ENCODE measurements at places on chromosomes 16 and 17.

- DNase-seq: no peak
Observed at GRCh38 chr16:27436921-27437650, 35.1 kb downstream of the IL21R start.

- DNase-seq: no peak
Observed at GRCh38 chr17:32943206-32943605, 15.3 kb downstream of the TMEM98 start.

- no peak for DNase-seq
Observed at GRCh38 chr16:49473773-49474172, 100.2 kb downstream of the C16orf78 start.

DNA sequence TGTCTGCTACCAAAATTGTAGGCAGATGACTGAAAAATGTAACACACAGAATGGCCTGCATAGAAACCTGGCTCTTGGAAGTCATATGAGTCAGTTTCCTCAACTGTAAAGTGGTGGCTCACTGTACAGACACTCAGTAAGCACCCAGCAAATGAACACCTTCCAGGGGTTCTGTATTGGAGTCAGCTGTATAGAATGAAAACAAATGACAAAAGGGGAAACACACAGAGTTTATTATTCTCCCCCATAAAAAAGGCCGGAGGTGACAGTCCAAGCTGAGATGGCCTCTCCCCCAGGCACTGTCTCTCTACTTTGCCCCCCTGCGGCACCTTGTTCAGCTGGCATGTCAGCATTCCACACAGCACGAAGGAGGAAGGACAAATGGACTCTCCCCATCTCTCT is 6.2 kb upstream of the MEOX1 start:
- no peak for DNase-seq

- no peak for DNase-seq
Observed at GRCh38 chr16:56382901-56383355, 42.4 kb downstream of the AMFR start.

- DNase-seq: no peak
Observed at GRCh38 chr17:39166437-39167335, 725 bp upstream of the ARL5C start.

GRCh38 chr17:9645851-9646545 is 681 bp downstream of the USP43 start:
- DNase-seq: no peak
